Adrenal gland (tissue), 19 donors: ENCODE measurements at places on chromosomes 7 and 10. TPM values are rescaled to one million over a fixed set of nuclear protein-coding genes. Genes with fewer than 3 reads are reported as not detected.
A peak's percentile ranks its signal among the peaks of the same experiment; 100 is the strongest.

Gene SH2B2
- total RNA-seq, result 4.6 TPM

Gene GPRIN2
- not detected for total RNA-seq

GRCh38 chr7:137853053-137853452 is 6.3 kb upstream of the DGKI start:
- no peak for DNase-seq

DNA sequence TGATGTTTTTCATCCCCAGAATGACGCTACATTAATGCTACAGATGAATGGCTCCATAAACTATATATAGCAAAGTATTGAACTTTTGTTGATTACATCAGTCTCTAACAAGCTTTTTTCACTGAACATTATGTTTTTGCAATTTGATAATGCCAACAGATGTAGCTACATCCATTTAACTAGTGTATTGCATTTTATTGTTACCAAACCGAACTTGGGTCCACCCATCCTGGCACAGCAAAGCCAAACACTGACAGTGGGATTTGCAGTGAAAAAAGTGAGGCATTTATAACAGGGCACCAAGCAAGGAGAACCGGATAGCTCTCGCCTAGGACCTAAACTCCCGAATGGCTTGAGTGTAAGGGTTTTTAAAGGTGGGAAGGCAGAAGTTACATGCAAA is 182.8 kb upstream of the TNS3 start:
- no peak for DNase-seq

- peak; percentile 90 for DNase-seq
Measured at GRCh38 chr7:99392659-99393354, 15.6 kb downstream of the PDAP1 start.

- no peak for DNase-seq
Measured at GRCh38 chr10:8790390-8790789, 735.9 kb downstream of the GATA3 start.

Gene GPNMB
- 39.9 TPM for total RNA-seq
